Omental fat pad (tissue), 4 donors: ENCODE measurements at places on chromosomes 1 and 21.
A peak's percentile ranks its signal among the peaks of the same experiment; 100 is the strongest.

DNA sequence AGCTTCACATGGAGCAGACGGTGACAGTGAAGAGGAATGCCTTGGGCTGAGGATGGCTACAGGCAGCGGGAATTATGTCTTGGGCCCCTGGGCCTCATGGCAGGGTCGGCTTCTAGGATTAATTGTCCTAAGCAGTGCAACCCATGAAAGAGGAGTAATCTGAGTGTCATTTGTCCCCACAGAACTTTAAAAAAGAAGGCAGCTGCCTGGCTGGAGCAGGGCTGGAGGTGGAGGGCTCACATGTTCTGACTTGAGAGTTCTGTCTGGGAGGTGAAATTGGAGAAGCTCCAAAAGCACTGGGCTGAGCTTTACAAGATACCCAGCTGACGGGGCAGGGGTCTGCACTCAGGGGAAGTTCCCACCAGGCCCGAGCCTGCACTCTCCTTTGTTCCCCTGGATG, 22.6 kb downstream of the CACNA1S start:
- DNase-seq = no peak

GRCh38 chr1:152164517-152165136, 5.6 kb upstream of the RPTN start:
- no peak for DNase-seq

DNA sequence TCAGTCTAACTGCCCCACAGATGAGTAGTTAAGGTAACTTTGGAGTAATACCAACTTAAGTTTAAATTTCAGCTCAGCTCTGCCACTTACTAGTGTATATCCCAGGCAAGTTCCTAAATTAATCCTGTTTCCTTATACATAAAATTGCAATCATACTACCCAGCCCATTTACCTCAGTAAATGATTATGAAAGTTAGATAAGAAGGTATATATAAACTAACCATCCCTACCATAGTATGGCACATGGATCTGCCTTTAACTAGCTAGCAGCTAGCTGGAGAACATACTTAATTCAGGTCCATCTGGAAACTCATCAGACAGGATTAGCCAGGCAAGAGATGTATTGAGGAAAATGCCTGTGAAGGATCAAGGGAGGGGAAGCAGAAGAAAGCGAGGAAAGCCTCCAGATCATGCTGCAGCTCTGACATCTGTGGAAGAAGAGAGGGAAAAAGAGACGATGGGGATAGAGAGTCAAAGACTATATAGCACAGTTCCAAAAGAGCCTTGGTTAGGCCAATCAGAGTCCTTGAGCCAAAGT, 8.0 kb upstream of the JAK1 start:
- DNase-seq = no peak

GRCh38 chr1:221206076-221206475, 326.8 kb downstream of the HLX start:
- DNase-seq = no peak

- DNase-seq = no peak
Measured at GRCh38 chr1:11456965-11457364, 22.0 kb upstream of the DISP3 start.

DNA sequence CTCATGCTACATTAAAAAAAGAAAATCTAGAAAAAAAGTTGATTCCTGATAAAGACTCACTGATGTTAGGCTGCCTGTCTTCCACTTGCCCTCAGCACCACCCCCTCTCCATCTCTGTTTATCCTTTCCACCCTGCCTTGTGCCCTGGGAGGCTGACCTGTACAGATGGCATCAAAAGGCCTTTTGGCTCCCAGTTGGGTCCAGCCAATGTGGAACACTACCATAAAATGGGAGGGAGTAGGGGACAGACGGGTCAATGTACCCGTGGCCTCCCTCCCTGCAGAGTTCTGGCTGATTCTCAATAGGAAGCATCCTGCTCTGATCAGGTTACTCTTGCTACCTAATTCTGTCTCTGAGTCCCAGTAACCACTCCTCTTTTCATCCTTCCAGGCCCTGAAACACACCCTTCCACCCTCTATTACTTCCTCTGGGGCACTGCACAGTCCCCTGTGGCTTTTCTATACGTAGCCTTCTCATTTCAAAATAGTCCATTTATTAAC, 300.0 kb downstream of the HHIPL2 start:
- no peak for DNase-seq

DNA sequence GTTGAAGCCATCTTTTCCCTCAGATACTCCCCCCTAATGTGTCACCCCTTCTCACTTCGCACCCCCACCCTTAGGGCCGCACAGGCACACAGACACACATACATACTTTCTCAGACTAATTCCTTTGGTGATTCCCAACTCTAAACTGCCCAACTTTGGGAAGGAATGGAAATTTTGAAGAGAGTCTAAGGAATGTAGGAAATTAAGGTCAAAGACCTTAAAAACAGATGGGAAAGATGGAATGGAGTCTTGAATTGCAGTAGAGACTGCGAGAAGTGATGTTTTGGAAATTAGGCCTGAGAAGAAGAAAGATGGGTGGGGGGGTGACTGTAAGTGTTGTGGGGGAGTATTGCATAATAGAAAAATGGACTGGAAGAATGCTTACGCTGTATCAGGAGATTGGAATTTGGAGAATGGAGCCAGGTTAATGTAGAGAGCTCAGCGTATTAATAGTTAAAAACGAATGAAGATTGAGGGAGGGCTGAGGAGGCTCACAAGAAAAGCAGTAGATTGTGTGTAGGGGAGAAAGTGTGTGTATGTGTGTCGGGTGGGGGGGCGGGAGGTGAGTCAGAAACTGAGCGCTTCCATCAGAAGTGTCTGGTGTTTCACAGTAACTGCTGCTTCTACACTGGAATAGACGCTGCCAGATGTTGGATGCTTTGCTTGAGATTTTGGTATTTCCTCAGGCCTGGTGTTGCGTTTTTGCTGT, 1.7 kb downstream of the PIP5K1A start:
- DNase-seq = no peak

DNA sequence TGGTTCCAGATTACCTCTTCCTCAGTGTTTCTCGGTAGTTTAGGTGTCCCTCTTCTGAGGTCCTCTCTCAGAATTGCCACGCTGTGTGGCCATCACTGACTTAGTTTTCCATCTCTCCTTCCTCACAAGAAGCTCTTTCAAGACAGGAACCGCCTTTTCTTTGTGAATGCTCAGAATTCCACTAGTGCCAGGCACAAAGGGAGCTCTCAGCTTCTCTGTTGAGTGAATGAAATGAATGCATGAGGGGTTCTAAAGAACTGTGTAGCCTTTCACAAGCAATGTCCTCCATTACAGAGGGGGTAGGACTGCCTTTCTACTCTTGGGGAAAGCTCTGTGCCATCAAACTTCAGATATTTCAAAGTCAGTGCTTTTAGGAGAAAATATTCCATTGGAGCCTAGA, 546.8 kb downstream of the RWDD3 start:
- DNase-seq = no peak

GRCh38 chr1:84973498-84974334, 23.2 kb downstream of the MCOLN2 start:
- DNase-seq = no peak

- no peak for DNase-seq
Measured at GRCh38 chr1:110433803-110434202, 17.1 kb upstream of the PROK1 start.

GRCh38 chr1:56921479-56921878, 44.3 kb downstream of the C8B start:
- no peak for DNase-seq

DNA sequence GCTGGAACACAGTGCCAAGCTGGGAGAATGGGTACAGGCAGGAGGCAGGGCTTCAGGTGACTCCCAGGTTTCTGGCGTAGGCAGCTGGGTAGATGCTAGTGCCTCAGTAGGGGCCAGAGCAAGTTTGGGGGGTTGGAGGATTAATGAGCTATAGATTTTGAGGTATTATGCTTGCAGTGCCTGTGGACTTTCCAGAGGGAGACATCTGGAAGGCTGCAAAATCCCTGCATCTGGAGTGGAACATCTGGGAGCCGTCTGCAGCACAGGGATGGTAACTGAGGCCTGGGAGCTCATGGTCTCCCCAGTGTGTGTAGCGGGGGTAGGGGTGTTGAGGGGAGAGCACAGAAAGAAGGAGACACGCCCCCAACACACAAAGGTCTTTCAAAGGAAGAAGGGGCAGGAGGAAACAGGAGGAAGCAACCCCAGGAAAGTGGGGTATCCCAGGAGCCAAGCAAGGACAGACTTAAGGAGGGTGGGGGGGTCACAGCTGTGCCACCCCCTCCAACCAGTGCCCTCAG, 2.2 kb upstream of the PDZK1IP1 start:
- peak; percentile 10 for DNase-seq

GRCh38 chr1:210117681-210118170, 114.9 kb upstream of the SERTAD4 start:
- no peak for DNase-seq

- no peak for DNase-seq
Measured at GRCh38 chr1:31517301-31517700, 59.0 kb upstream of the TINAGL1 start.

DNA sequence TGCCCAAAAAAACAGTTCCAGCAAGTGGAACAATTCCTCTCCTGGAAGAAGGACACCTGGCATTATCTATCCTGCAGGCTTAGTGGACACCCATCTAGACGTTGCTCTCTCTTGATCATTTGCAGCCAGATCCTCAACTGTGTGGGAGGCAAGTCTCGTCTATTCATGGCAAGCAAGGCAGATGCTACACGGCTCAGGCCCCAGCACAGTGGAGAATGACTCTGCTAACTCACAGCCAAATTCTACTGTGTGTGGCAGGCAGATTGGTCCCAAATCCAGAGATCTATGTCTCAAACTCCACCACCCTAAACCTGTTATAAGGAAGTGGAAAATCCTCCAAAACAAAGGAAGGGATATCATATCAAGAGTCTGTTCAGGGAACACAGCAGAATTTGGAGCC, 7.0 kb downstream of the TNNT2 start:
- DNase-seq = no peak

DNA sequence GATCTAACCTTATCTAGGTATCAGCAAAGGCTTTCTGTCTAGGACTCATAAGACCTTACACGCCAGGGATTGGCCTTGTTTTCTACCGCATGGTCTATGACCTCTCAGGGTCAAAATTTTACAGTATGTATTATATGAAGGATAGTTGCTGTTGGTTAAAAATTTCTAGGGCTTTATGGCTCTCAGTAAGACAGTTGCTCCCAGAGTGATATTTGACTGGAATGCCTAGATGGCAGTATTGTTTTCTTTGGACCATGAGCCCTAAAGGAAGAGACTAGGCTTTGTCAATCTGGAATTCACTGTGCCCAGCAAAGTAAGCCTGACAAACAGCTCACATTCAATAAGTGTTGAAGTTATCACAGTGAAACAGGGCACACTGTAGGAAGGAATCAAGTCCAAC, 37.6 kb downstream of the C1orf87 start:
- no peak for DNase-seq

DNA sequence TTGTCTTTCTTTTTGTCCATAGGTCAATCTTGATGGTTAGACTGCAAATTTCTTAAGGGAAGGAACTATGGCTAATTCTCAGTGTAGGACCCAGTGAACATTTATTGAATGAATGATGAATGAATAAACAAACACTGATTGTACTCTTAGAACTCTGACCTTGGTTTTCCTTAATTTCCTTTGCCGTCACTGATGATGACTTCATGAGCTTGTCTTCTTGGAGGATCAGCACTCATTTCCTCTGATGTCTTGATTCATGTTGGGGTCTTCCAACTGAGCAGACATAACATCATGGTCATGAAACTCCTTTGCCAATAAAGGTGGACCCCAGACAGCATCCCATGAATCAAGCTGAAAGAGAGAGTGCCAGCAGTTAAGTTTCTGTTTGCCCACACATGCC, 96.3 kb downstream of the PLPP3 start:
- DNase-seq = no peak

GRCh38 chr1:248372394-248372793, 3.2 kb upstream of the OR2T6 start:
- no peak for DNase-seq

DNA sequence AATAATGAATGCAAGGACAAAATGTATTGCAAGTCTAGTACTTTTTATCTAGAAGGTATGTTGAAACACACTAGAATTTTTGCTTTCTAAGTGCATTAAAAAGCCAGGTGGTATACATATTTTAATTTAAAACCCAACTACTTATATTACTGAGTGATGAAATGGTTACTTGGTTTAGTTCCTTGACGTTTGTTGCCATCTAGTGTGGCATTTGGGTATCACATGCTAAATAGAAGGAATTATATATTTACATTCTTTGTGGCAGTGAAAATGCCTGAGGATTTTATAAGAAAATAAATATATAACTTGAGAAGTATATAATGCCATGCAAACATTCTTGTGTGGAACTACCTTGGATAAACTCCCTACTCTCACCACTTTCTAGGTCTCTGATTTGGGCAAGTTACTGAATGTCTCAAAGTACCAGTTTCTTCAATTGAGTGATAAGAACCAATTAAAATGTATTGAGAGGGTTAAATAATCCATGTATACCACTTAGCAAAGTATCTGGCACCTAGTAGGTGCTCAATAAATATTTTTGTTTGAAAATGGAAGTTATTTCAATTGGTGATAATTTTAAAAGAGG, 69.6 kb downstream of the SDCCAG8 start:
- DNase-seq = no peak

GRCh38 chr1:24094554-24094953, 17.4 kb downstream of the MYOM3 start:
- no peak for DNase-seq

- no peak for DNase-seq
Measured at GRCh38 chr1:84692391-84692790, 2.1 kb upstream of the SSX2IP start.

DNA sequence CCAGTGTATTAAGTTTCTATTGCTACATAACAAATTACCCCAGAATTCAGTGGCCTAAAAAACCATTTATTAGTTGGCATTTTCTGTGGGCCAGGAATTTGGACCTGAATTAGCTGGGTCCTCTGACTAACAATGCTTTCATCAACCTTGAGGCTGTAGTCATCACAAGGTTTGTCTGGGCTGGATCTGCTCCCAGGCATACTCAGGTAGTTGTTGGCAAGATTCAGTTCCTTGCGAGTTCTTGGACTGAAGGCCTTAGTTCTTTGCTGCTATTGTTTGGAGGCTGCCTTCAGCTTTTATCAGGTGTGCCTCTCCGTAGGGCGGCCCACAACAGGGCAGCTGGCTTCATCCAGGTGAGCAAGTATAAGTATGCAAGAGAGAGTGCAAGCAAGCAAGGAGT, 31.4 kb upstream of the DEPDC1 start:
- no peak for DNase-seq

- DNase-seq = no peak
Measured at GRCh38 chr21:32279377-32279680, 480 bp upstream of the MIS18A start.

DNA sequence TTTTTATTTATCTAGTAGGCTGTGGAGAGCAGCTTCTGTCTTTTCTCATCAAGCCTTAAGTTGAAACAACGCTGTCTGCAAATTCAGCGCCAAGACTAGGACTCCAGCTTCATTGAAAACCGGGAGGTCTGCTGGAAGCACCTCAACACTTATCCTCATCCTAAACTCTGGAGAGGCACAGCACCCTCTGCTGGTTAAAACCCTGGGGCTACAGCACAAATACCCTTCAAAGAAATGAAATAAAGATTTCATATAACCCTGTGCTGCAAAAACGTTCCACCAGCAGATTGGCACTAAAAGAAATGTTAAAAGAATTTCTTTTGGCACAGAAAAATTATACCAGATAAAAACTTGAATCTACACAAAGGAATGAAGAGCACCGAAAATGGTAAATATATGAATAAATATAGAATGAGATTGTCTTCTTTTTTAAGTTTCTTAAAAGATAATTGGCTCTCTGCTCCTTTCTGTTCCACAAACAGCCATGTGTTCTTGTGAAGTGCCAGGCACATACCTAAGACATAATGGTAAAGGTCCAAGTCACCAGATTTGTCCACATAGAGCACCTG, 227.7 kb upstream of the SAMSN1 start:
- DNase-seq = peak; percentile 68
